Smooth muscle cell of bladder (primary cell): ENCODE measurements at places on chromosomes 2 and 18. TPM values are rescaled to one million over a fixed set of nuclear protein-coding genes. Genes with fewer than 3 reads are reported as not detected.

The SPP2 gene
- not detected in 2 replicates for total RNA-seq

The CNGA3 gene
- under 0.01 TPM in 1 of 2 replicates, not detected in the other for total RNA-seq

The MAL gene
- not detected in 2 replicates for total RNA-seq

The NYAP2 gene
- total RNA-seq = under 0.01 TPM in 1 of 2 replicates, not detected in the other

The MTCL1 gene
- total RNA-seq = 20.5 and 23.5 TPM in 2 replicates

The NXPH2 gene
- total RNA-seq = 0.14 TPM in 1 of 2 replicates, not detected in the other

The CIB4 gene
- not detected in 2 replicates for total RNA-seq

The CPLX4 gene
- total RNA-seq = not detected in 2 replicates

The EFHD1 gene
- not detected in 2 replicates for total RNA-seq

The C1GALT1C1L gene
- total RNA-seq = 0.57 and 0.74 TPM in 2 replicates

The DES gene
- total RNA-seq = 0.71 and 3.7 TPM in 2 replicates

The STAMBP gene
- 20.9 and 21.5 TPM in 2 replicates for total RNA-seq

The SLC9A4 gene
- under 0.01 TPM in 1 of 2 replicates, not detected in the other for total RNA-seq

The MOB4 gene
- total RNA-seq = 23.3 and 23.6 TPM in 2 replicates

The CAPN10 gene
- total RNA-seq = 20.1 TPM in 2 replicates

The LYG2 gene
- not detected in 2 replicates for total RNA-seq

The EML4 gene
- total RNA-seq = 42.8 and 54.9 TPM in 2 replicates

The CPO gene
- 0.09 TPM in 1 of 2 replicates, not detected in the other for total RNA-seq

The LRRTM1 gene
- total RNA-seq = not detected in 2 replicates

The POTEC gene
- total RNA-seq = under 0.01 TPM in 1 of 2 replicates, not detected in the other

The CDH2 gene
- total RNA-seq = 33.7 and 72.4 TPM in 2 replicates

The COL3A1 gene
- total RNA-seq = 5,666 and 6,441 TPM in 2 replicates
